ENCODE measurements at places on chromosomes 3 and 15.

- DNase-seq, result peak; percentile 96
These were observed at the start of the genes ASB7 and LINS1 for GRCh38 chr15:100602064-100602822. Gene ASB7, plus strand, starts transcription at chr15:100602589. Its CDS starts 9,628 bp downstream, at chr15:100612217. Gene LINS1, minus strand, starts transcription at chr15:100602184. Its CDS starts 21,342 bp downstream, at chr15:100580842.

- no peak for DNase-seq
These were observed 181.2 kb upstream of the NR2E3 start for GRCh38 chr15:71628988-71629770.

- DNase-seq, result no peak
These were observed 82.0 kb downstream of the LYSMD4 start for GRCh38 chr15:99651023-99651807.

DNA sequence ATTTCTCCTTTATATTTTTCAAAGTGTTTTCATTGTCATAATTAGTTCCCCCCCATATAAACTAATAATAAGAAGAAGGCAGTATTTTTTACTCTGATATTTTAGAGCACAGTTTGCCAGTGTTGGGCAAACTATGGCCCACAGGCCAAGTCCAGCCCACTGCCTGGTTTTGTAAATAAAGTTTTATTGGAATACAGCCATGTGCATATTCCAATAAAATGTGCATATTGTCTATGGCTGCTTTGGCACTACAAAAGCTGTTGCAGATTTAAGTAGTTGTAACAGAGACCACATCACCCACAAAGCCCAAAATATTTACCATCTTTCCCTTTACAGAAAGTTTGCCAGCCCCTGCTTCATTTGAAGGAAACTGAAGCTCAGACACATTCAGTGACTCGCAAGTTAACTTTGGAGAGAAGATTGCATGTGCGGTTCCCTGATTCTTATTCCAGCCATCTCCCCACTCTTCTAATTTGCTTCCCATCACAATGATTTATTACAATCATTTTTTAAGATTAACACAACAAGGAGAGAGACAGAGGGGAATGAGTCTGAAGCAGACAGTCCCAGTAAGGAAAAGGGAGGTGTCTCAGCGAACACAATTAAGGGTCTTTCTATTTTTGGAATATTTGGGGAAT is 48.9 kb downstream of the RFTN1 start:
- no peak for DNase-seq

GRCh38 chr3:112755845-112756613 is 90.6 kb downstream of the CD200R1L start:
- no peak for DNase-seq

GRCh38 chr3:63576846-63577245 is 75.6 kb upstream of the SNTN start:
- peak; percentile 95 for DNase-seq

DNA sequence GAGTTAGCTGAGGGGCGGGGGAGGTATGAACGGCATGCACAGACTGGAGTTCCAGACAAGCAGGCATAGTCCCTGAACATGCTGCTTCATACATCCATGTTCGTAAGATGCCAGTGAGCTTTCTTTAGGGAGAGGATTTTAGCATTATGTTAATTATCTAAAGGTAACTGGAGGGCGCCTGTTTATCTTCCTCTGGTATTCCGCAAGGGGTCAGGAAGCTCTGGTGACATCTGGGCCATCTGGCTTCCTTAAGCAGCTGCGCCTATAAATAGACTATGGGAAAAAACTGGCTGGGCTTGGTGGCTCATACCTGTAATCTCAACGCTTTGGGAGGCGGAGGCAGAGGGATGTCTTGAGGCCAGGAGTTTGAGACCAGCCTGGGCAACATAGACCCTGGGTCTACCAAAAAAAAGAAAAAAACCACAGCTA is 1.5 kb upstream of the FBXO22 start:
- no peak for DNase-seq
